Testis (tissue), 5 donors: ENCODE measurements at places on chromosomes 3 and 15. TPM values are rescaled to one million over a fixed set of nuclear protein-coding genes. Genes with fewer than 3 reads are reported as not detected.

TMCC1 gene
- polyA plus RNA-seq: 46.0 TPM

- H3K4me3 ChIP-seq: no peak overlapping the region
- no peaks in the 10 kb centered on the region for H3K4me1 ChIP-seq
- no peak for DNase-seq
- H3K27me3 ChIP-seq: no peaks in the 10 kb centered on the region
Measured at GRCh38 chr3:183699238-183699947, 1.8 kb downstream of the YEATS2 start.

KLHL40 gene
- polyA plus RNA-seq: 3.2 TPM

PLS1 gene
- 10.8 TPM for polyA plus RNA-seq

DNA sequence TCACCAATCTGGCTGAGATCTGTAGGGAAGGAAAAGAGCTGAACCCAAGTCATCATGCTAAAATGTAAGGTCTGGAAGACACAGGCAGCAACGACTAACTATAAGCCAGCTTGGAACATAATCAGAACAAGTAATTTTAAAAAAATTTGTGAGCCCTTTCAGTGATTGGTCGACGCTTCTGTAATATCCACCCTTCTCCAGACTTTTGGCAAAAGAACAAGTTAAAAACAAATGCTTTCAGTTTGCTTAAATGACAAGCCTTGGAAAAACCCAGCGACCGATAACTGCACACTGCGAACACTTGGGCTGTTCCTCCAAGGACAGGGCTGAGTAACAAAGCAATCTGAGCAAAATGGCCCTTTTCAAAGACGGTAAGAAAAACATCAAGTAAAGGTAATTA lies 49.6 kb downstream of the PCSK6 start:
- no peak overlapping the region for H3K4me3 ChIP-seq
- peaks cover 48% of the 10 kb centered on the region for H3K4me1 ChIP-seq
- H3K36me3 ChIP-seq: no peaks in the 10 kb centered on the region
- DNase-seq: peak; percentile 66

- H3K4me1 ChIP-seq: peaks cover 10% of the 10 kb centered on the region
- no peaks in the 10 kb centered on the region for H3K36me3 ChIP-seq
- no peak for DNase-seq
- no peak overlapping the region for H3K27ac ChIP-seq
- no peaks in the 10 kb centered on the region for H3K27me3 ChIP-seq
Measured at GRCh38 chr3:192883512-192883911, 34.1 kb downstream of the MB21D2 start.

GRCh38 chr15:29471306-29471705 lies 201.7 kb upstream of the NSMCE3 start:
- no peaks in the 10 kb centered on the region for H3K36me3 ChIP-seq
- H3K27me3 ChIP-seq: no peaks in the 10 kb centered on the region
- no peak for DNase-seq
- H3K27ac ChIP-seq: no peak overlapping the region

- no peaks in the 10 kb centered on the region for H3K27me3 ChIP-seq
- H3K4me3 ChIP-seq: no peak overlapping the region
- H3K4me1 ChIP-seq: no peaks in the 10 kb centered on the region
- no peak overlapping the region for H3K27ac ChIP-seq
- H3K36me3 ChIP-seq: no peaks in the 10 kb centered on the region
- DNase-seq: no peak
Measured at GRCh38 chr15:77044228-77045042, 26.5 kb downstream of the TSPAN3 start.

DNA sequence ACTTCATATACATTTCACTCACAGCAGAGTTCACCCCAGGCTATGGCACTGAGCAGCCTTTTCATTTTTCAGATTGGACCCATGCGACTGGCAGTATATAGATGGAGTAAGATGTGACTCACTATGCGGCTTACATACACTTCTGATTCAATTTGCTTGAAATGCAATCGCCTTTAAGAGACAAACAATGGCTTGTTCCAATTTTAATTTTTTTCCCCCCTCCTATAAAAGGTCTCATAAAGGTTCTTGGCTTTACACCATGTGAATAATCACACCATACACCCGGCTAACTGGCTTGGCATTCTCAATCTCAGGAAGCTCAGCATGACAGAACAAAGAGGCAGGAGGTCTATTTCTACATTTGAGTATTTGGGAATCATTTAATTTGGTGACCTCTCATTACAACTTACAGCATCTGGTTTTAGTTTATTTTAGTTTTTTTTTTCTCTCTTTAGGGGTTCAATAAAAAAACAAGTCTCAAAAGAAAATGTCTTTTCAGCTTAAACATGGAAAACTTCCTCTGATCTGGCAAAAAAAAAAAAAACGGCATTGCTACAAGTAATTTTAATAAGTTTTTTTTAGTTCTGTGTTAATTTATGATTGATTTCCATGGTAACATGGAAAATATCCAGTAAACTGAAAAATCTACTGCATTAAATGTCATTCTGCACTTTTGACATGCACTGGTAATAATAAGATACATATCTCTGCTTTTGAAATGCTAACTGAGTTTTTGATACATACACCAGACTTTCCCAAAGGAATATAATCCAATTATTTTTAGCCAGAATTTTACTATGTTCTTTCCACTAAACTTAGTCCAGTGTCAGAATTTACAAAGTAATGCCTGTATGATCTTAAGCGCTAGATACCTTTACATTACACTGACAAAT lies 38.8 kb downstream of the GADL1 start:
- H3K36me3 ChIP-seq: no peaks in the 10 kb centered on the region
- no peaks in the 10 kb centered on the region for H3K4me1 ChIP-seq
- no peak for DNase-seq
- no peaks in the 10 kb centered on the region for H3K27me3 ChIP-seq
- H3K4me3 ChIP-seq: no peak overlapping the region

DNA sequence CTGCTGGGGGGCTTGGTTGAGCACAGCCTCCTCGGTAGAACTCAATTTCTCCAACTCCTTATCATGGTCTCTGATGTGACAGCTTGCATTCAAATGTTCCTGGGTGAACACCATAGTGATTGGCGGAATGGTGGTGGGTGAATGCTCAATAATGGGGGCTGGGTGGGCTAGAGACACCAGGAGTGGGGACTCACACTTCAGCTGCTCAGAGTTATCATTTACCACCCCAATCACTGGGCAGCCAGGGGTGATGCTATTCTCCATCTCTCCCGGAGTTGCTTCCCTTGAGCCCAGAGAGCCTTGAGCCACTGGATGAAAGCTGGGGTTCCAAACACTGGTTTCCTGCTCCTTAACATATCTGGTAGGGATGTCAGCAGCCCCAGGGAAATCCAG lies 88.7 kb downstream of the DHX30 start:
- no peak for DNase-seq
- no peak overlapping the region for H3K4me3 ChIP-seq
- no peaks in the 10 kb centered on the region for H3K27me3 ChIP-seq
- peaks cover 16% of the 10 kb centered on the region for H3K4me1 ChIP-seq
- no peaks in the 10 kb centered on the region for H3K36me3 ChIP-seq

GRCh38 chr3:59408047-59408624 lies 358.3 kb upstream of the CFAP20DC start:
- no peak for DNase-seq
- no peak overlapping the region for H3K27ac ChIP-seq
- H3K4me1 ChIP-seq: no peaks in the 10 kb centered on the region
- no peaks in the 10 kb centered on the region for H3K36me3 ChIP-seq

DNA sequence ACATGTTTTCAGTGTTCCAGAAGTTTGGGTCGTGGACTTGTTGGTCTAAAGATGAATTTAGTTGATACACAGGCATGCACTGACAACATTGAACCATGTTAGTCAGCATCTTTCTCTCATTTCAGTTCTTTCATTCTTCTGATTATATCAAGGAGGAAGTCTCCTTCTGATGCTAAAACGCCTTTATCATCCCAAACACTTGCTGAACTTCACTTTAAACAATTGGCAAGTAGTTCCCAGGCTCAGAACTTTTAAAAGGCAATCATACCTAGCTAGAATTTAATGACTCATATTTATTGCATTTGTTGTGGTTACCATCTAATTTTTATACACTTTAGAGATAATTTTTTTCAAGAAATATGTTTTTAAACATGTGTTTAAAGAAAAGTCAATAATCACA lies 15.9 kb downstream of the LMCD1 start:
- H3K4me1 ChIP-seq: peaks cover 4% of the 10 kb centered on the region
- H3K36me3 ChIP-seq: no peaks in the 10 kb centered on the region
- H3K27me3 ChIP-seq: no peaks in the 10 kb centered on the region
- DNase-seq: no peak

GRCh38 chr3:53195602-53196574 lies 34.9 kb downstream of the PRKCD start:
- no peaks in the 10 kb centered on the region for H3K27me3 ChIP-seq
- H3K4me3 ChIP-seq: no peak overlapping the region
- peaks cover 6% of the 10 kb centered on the region for H3K4me1 ChIP-seq
- DNase-seq: peak; percentile 61
- no peak overlapping the region for H3K27ac ChIP-seq
- no peaks in the 10 kb centered on the region for H3K36me3 ChIP-seq
